ENCODE measurements at places on chromosomes 1 and 21.

DNA sequence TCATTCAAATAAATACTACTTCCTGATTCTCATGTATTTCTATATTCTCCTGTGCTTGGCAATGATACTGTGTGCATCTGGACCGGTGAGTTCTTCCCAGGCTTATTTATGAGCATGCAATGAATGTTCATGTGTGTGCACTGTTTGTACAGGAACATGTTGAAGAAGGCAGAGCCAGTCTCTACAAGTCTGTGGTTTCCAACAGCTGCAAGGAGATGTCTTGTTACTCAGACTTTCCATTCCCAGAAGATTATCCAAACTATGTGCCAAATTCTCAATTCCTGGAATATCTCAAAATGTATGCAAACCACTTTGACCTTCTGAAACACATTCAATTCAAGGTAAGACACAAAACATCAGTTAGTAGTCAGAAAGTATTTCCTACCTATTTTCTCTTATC lies 19.1 kb downstream of the FMO1 start:
- DNase-seq = no peak

GRCh38 chr1:198166900-198167299 lies 10.1 kb downstream of the NEK7 start:
- DNase-seq = no peak

GRCh38 chr1:219010720-219011119 lies 163.0 kb upstream of the LYPLAL1 start:
- no peak for DNase-seq

GRCh38 chr1:228374711-228375577 lies 31.7 kb downstream of the TRIM11 start:
- DNase-seq = no peak

DNA sequence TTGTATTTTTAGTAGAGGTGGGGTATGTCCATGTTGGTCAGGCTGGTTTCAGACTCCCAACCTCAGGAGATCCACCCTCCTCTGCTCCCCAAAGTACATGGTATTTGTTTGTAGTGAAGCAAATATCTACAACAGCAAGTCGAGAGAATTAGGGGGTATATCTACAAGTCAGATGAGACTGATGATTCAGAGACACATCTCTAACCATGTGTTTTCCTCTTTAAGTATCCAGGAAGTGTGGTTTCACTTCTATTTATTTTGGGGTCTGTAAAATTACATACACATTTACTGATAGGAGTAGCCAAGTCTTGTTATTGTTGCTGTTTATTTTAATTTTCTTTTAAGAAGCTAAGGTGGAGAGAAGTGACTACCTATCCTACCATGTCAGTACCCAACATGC lies 44.9 kb downstream of the SGIP1 start:
- no peak for DNase-seq

DNA sequence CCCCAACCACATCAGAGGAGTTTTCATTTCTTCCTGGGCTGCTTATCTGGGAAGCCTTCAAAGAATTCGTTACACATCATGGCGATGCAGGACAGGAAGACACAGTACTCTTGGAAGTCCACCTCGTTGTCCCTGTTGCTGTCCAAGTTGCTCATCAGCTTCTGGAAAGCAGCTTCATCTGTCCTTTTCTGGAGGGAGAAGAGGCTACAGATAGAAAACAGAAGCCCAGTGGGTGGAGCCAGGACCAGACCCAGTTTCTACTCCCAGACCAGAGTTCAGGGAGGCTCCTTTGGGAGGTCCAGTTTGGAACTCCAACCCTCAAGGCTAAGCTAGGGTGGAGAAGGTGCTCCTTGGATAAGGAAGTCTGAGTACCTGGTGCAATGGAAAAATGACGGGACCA lies 1.9 kb downstream of the S100A4 start:
- no peak for DNase-seq

DNA sequence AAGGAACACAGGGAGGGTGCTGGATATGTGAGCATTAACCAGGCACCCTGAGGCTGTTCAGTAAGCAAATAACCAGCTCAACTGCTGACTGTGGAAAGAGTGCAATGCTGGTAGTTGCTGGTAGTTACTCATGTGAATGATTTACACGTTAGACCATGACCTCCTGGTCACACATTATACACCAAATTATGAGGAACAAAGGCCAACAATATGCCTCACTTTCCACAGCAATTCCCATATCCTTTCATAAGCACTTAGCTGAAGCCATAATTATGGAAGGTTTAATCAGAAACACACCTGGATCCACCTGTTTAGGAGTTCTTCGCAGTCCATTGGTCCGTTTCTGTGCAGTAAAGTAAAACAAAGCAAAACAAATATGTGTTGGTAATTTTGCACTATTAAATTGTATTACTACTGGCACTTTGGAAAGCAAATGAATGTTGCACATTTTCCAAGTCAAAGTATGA lies 281.8 kb downstream of the VAV3 start:
- no peak for DNase-seq

- no peak for DNase-seq
Observed at GRCh38 chr1:37031871-37032270, 2.4 kb downstream of the GRIK3 start.

DNA sequence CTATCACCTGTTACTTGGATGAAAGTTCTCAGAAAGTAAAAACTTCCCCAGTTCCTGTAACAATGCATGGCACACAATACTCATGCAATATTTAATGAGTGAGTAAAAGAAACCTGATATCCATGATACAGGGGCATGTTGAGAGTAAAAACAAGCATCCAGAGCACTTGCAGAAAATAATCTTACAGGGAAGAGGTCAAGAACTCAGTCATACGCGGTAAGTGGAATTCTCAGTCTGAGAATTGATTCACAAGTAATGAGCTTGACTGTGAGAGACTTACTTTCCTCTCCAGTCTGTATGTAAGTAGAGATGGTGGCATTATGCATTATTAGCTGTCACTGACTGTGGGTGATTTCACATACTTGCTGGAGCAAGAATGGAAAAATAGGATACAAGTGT lies 976.9 kb downstream of the BRINP3 start:
- DNase-seq = no peak

GRCh38 chr1:226344441-226345259 lies 35.7 kb upstream of the LIN9 start:
- no peak for DNase-seq

GRCh38 chr1:22217811-22218460 lies 75.0 kb upstream of the WNT4 start:
- DNase-seq = no peak

GRCh38 chr1:212261361-212261929 lies 23.8 kb upstream of the PPP2R5A start:
- DNase-seq = no peak

DNA sequence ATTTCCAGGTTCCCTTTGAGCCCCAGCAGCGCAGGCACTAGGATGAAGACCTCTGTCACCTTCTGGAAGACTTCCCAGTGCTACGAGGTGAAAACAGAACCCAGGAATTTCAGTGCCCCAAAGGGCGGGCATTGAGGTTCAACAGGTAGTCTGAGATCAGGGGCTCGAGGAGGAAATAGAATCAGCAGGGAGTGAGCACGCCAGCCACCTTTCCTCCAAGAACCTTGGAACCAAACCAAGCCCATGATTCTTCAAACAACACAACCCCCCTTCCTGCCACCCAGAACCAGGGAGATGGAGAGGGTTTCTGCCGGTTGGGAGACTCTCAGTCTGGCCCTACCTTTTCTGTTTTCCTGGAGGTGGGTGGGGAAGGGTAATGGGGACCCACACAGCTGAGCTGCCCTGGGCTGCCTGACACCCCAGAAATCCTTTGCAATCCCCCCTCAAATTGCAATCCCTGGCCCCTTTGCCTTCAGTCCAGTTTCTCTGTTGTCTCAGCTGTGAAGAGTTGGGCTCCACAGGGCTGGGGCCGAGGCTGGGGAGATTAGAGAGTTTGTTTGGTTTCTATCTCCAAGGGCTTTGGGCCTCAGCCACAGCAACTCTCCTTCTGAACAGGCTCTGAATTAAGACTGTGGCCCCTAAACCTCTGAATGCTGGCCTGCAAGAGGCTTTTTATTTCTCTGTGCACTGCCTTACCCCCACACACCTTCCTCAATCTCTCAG lies 11.9 kb downstream of the SLC41A1 start:
- no peak for DNase-seq

DNA sequence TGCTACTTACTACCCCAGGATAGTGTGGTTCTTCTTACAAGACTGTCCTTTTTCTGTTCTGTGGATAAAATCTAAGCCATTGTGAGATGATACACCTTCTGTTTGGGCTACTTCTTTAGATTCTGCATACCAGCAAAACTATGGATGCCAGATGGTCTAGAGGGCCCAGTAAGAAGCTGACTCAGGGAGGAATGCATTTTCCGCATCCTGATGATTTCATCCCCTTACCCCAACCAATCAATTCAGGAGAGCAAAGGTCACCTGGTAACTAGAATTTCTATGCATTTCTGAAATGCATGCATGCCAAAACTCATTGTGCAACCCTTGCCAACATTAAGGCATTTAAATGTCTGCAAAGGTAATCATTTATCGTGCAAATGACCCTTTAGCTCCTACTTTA lies 285.7 kb upstream of the ZP4 start:
- no peak for DNase-seq

- no peak for DNase-seq
Observed at GRCh38 chr21:42545745-42546144, 32.1 kb downstream of the SLC37A1 start.

DNA sequence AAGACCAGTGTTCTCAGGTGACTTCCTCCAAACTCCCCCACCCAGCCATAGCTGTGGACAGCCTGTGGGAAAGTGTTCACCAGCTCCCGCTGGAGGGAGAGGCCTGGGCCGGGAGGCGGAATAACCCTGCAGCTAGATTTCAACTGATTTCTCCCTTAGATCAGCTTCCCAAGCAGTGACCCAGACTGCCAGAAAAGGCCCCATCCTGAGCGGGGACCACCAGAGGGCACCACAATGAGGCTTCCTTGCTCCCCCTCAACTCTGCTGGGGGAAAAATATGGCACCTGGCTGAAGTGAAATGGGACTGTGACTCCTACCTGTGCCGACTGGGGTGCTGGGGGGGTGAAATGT lies 50.8 kb downstream of the RHBG start:
- peak; percentile 28 for DNase-seq

DNA sequence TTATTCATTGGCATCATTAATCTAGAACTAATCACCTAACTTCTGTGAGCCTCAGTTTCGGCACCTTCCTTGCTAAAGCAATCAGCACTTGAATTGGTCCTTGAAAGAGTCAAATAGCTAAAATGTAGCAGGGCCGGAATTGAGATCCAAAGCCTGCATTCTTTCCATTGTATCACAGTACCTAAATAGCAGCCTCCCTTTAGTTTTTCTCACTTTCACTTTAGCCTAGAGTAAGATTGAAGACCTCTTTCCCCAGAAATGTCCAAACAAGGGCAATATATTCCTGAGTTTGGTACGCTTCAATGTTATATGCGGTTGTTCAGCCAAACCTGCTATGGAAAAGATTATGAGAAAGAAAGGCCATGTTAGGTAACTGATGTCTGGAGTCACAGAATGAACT lies 121.9 kb upstream of the BMP8A start:
- no peak for DNase-seq

DNA sequence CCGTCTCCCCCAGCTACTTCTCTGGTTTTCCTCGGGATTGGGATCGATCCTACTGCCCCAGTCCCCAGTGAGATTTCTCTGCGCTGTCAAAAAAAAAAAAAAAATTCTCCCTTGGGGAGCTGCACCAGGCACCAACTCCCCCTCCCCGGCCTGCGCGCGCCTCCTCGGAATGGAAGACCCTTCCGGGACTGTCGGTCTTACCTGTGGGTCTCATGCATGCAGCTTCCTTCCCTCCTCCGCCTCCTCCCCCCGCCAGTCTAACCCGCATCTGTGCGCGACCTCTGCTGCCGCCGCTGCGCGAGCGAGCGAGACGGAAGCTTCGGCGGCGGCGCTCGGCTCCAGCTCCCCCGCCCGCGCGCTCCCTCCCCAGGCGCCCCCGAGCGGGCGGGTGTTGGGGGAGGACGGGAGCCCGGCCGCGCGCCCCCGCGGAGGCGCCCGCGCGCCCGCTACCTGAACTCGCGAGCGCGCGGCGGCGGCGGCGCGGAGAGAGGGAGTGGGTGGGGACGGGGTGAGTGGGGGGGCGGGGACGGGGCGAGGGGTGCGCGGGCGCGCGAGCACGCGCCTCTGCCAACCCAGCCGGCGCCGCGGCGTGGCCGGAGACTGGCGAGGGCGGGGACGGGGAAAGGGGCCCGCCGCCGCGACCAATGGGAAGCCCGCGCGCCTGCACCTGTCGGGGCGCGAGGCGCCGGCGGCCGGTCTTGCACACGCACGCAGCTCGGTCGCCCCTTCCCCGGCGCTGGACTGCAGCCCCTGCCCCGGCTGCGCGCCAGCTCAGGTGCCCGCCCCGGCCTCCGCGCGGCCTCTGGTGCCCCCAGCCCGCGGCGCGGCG lies at the start of gene SUSD4:
Gene SUSD4, minus strand, starts transcription at position 321 of the 829 bp plus-strand sequence. CDS start 751 bp downstream, outside the sequence.
- peak; percentile 36 for DNase-seq

DNA sequence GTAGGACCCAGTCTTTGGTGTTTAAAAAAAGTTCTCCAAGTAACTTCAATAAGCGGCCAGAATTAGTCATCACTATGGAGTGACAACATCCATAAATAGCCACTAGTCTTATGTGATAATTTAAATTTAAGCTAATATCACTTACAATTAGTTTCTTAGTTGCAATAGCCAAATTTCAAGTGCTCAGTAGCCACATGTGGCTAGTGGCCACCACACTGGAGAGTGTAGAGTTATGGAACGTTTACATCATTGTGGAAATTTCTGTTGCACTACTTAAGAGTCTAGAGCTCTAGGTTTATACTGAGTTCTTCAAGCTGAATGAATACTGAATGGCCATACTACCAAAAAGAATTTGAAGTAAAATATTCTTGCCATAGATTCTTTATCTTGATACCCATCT lies 121.1 kb downstream of the RUNX1 start:
- no peak for DNase-seq

DNA sequence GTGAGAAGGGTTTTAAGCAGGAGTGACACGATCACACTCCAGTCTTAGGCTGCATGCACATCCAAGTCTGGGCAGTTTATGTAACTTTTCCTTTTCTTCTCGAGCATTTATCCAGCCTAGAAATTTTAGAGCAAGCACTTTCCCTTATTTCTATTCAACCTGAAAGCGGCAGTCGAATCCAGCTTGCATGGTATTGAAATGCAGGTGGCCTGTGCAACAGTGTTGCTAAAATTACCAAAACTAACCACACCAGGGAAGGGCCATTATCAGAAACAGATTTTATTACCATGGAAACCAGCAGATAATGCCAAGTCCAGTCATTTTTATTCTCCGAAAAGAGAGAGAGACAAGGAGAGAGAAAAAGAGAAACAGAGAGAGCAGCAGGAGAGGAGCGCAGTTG lies 179.9 kb upstream of the ZC3H12A start:
- DNase-seq = no peak

DNA sequence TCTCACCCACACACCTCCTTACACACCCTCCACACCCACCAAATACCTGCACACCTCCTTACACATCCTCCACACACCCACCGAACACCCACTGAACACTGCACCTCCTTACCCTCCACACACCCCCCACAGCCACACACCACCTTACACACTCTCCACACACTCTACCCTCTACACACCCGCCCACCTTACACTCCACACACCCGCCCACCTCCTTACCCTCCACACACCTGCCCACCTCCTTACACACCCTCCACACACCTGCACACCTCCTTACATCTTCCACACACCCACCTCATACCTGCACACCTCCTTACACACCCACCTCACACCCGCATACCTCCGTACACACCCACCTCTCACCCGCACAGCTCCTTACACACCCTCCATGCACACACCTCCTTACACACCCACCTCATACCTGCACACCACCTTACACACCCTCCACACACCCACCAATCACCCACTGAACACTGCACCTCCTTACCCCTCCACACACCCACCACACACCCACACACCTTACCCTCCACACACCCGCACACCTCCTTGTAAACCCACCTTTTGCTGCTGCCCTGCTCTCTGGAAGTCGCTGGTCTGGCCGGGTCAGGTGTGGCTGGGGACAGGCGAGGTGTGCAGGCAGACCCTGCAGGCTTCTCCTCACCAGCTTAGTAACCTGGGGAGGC lies 38.5 kb downstream of the COQ8A start:
- no peak for DNase-seq
